ENCODE measurements at places on chromosomes 7 and 10. TPM values are rescaled to one million over a fixed set of nuclear protein-coding genes. Genes with fewer than 3 reads are reported as not detected.

DNA sequence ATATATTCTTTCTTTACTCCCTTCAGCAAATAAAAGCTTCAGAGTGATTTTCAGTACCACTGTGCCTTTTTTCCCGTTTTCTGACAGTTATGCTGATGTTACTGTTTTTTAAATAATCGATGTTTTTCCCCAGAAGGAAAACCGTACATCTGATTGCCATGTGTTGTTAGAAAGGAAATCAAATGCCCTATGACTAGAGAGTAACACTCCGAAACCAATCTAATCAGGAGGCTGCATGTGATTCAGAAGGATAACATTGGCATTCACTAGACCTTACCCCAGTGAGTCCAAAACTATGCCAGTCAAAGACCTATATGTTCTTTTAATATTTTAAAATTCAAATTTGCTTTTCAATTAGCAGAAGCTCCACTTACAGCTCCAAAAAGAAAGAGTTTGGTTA, 116.3 kb downstream of the TMEM26 start:
- H3K27ac ChIP-seq: no peak overlapping the region
- H3K27me3 ChIP-seq: no peaks in the 10 kb centered on the region
- no peak overlapping the region for H3K4me3 ChIP-seq
- no peaks in the 10 kb centered on the region for H3K36me3 ChIP-seq

- no peaks in the 10 kb centered on the region for H3K27me3 ChIP-seq
- DNase-seq: no peak
- H3K36me3 ChIP-seq: no peaks in the 10 kb centered on the region
- H3K4me1 ChIP-seq: no peaks in the 10 kb centered on the region
- no peak overlapping the region for H3K4me3 ChIP-seq
- no peak overlapping the region for H3K27ac ChIP-seq
These were observed 67.7 kb downstream of the BMPR1A start for GRCh38 chr10:86824151-86824550.

The AKR1C2 gene
- total RNA-seq: not detected

DNA sequence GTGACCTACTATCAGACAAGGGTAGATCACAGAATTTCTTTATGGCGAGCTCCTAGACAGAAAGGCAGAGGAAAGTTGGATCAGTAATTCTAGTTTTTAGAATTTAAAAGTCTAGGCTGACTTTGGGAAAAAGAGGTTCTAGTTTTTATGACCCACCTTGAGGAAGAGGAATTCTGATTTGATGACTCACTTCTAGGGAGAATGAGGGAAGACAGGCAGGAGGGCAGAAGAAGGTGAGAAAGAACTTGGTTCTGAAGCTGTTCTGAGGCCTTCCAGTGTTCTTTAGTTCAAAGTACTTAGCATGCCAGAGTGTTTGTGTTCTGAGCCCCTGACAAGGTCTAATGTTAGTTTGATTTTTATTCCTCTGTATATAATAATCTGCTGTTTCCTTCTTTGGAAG, 97.2 kb downstream of the PODXL start:
- H3K4me3 ChIP-seq: no peak overlapping the region
- peaks cover 20% of the 10 kb centered on the region for H3K36me3 ChIP-seq
- no peak overlapping the region for H3K27ac ChIP-seq
- H3K27me3 ChIP-seq: no peaks in the 10 kb centered on the region
- DNase-seq: no peak
- no peaks in the 10 kb centered on the region for H3K4me1 ChIP-seq

The ENO4 gene
- total RNA-seq: not detected

Measured in activated naive CD8-positive, alpha-beta T cell treated with anti-CD3 and anti-CD28 coated beads, Interleukin-2, amount 10 ng/mL, durations not matched to agents 7 days and 5 days (primary cell).